NCI-H2227 treated with DMSO at 0.1 percent for 48 hours (cell line): ENCODE measurements at places on chromosomes 1 and 21.

- no peak for DNase-seq
These were observed 142.8 kb downstream of the ETS2 start for GRCh38 chr21:38948377-38949069.

DNA sequence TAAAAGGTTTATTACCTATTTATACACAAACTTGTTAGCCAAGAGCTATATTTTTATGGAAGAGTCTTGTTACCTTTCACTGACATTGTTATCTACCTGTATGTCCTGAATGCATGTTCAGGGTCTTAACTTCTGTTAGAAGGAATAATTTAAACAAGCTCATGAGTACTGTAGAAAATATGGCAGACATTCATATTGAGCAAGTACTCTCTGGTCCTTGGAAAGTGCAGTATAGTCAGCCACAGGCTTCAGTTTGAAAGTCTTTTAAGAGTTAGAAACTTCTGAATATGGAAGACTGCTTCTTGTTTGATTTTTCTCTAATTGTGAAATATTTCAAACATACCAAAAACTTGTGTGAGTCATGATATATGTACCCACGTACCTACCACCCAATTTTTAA is 16.6 kb downstream of the DIP2A start:
- no peak for DNase-seq

GRCh38 chr1:174258148-174258550 is 98.8 kb downstream of the RABGAP1L start:
- peak; percentile 30 for DNase-seq

DNA sequence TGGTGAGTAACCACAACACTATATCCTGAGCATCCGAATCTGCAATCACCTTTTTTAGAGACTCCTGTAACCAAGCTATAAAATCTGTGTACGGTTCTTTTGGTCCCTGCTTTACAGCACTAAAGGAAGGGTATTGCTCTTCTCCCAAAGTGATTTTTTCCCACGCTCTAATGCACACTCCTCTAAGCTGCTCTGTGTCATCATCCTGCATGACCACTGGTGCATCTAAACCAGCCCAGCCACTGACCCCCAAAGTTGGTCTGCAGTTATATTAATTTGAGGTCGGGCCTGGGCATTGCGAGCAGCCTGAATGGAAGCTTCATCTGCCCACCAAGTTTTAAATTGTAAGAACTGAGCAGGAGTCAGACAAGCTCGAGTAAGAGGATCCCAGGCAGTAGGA is 480.0 kb downstream of the PTPRU start:
- DNase-seq, result no peak

DNA sequence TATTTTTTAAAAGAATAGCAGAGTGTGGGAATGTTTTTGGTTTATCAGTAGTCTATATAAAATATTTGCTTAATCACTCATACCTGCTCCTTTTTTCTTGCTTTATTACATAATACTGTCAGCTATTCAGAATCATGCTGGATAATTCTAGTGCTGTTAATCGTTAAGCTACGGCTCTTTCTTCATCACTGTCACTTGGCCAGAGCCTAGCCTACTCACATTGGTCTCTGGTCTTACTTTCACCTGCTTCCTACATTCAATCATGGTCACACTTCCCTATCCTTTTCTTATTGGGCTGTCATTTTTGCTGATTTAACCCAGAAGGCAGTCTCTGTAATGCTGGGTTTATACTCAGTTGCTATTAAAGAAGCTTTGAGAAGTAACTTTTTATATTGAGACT is 2.5 kb downstream of the KLHL20 start:
- DNase-seq, result no peak

DNA sequence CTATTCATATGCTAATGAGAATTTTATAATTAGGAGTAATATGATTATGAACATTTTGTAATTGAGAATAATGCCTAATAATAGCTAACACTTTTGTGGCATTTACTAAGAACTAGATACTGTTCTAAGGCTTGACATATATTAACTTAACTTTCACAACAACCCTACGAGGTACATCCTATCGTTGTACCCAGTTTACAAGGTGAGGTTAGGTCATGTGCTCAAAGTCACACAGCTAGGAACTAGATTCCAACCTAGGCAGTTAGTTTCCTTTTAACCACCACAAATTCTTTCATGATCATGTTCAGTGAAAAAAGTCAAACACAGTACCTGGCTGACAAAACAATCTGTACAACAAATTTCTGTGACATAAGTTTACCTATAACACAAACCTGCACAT is 13.0 kb upstream of the ERRFI1 start:
- DNase-seq, result no peak

GRCh38 chr1:11314959-11315358 is 42.0 kb downstream of the UBIAD1 start:
- DNase-seq, result no peak

DNA sequence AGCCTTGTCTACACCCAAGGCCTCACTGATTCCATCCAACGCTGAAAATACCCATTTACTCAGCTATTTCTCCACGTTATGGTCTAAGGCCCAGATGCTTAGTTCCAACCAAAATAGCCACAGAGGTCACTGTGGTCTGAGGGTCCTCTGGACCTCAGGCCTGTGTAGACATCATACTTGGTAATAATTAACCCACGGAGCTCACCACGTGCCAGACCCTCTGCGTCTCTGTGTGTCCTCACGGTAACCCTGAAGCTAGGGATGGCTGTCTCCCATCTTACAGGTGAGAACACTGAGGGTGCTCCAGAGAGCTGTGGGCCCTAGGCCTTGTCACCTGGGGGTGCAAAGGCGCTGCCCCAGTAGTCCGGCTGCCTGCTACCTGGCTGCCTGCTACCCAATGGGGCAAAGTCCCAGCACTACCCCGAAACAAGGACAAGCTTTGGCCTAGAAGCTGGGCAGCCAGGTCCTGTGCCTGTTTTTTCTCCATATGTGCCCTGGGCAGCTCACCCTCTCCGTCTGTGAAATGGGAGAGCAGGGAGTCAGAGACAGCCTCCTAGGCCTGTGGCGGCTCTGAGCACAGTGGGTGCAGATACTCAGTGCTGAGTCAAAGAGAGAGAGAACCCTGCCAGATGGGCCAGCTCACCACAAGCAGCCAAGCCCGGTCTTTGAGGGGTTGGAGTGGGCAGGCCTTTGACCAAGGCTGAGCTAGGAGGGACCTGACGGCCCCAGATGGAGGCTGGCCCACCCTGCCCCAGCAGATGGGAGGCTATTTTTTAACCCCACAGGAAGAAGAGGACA is 17.0 kb upstream of the RUNX3 start:
- DNase-seq, result no peak

GRCh38 chr1:172826096-172826741 is 167.3 kb downstream of the FASLG start:
- no peak for DNase-seq

- no peak for DNase-seq
These were observed 1.3 kb upstream of the PDE4B start for GRCh38 chr1:65791396-65791795.

DNA sequence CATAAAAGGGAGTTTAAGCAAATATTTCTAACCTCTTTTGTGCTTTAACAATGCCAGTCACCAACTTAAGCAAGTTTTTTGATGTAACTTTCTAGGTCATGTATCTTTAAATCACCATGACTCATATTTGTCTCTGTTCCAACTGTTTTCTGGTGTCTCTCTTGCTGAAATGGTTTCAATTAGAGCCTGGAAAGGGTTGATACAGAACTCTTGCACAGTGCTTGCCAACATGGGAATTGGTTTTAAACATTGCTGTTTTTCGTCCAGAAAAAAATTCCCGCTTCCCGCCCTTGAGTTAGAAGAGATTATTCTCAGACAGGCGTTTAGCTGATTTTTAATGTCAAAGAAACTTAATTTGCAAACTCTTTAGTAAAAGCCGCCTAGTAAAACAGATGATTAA is 46.4 kb upstream of the SLC22A15 start:
- no peak for DNase-seq

GRCh38 chr1:240099748-240100147 is 8.1 kb downstream of the FMN2 start:
- DNase-seq, result no peak

DNA sequence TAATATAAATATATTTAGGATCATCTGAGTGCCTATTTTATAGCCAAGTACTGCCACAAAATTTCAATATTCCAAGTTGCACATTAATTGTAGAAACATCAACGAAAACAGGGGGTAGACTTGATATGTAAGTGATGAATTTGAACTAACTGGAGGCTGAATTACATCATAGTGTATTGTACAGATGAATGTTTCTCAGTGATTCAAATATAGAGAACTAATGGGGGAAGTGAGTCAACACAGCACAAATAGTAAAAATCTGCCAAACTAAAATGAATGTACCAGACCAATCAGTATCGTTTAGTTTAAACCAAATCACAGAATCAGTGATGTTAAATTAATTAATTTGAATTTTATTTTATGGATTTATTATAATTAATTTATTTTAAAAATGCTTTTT is 42.8 kb downstream of the RTCA start:
- DNase-seq, result no peak

- DNase-seq, result no peak
These were observed 45.3 kb downstream of the CASZ1 start for GRCh38 chr1:10751160-10751559.

DNA sequence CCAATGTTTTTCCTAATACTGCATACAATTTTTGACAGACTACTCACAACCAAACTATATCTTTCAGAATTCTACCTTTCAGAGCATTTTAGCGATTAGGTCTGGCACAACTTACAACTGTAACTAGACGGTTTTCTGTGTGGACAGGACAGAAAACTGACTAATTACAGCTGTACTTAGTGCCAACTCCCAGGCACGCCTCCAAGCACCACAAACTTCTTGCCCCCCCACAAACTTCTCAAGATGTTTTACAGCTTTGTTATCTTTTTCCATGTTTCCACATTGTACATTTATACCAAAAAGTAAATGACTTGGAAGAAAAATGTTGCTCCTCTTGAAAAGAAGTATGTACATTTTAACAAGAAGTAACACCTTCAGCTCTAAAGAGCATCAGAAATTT is 13.8 kb downstream of the LYST start:
- DNase-seq, result no peak

- DNase-seq, result no peak
These were observed 1.8 kb downstream of the LRRC3 start for GRCh38 chr21:44456915-44457736.

DNA sequence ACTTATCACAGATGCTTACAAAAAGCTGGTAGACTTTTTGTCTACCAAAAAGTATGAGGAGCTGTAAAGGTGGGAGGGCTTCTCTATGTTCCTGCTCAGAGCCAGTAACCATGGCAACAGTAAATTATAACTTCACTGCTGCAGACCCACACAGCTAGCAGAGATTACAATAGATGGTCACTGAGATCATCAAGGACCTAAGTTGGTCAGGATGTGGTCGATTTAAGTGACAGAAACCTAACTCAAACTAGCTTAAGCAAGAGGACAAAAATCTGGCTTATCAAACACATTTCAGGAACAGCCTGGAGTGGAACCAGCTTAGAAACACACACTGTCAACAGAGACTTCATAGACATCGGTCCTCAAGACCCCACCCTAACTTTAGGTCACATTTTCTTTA is 113.4 kb upstream of the ATP1A1 start:
- DNase-seq, result peak; percentile 14

- DNase-seq, result no peak
These were observed 2.6 kb downstream of the GJC2 start for GRCh38 chr1:228152097-228152917.

DNA sequence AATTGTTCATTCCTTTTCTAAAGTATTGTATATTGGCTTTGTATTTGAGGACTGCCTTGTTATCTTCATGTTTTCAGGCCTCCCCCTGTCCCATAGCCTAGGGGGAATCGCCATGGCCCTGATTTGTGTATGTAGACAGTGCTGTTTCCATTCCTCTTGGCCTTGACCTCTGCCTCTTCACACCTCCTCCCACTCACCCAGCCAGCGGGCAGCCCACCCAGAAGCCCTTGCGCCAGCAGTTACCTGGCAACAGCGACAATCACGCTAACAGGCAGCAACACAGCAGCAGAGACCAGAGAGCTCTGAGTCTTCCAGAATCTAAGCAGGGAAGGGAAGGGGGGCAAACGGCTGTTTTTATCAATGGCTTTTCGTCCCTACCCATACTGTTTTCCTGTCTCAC is 50.0 kb upstream of the NPL start:
- DNase-seq, result peak; percentile 72

DNA sequence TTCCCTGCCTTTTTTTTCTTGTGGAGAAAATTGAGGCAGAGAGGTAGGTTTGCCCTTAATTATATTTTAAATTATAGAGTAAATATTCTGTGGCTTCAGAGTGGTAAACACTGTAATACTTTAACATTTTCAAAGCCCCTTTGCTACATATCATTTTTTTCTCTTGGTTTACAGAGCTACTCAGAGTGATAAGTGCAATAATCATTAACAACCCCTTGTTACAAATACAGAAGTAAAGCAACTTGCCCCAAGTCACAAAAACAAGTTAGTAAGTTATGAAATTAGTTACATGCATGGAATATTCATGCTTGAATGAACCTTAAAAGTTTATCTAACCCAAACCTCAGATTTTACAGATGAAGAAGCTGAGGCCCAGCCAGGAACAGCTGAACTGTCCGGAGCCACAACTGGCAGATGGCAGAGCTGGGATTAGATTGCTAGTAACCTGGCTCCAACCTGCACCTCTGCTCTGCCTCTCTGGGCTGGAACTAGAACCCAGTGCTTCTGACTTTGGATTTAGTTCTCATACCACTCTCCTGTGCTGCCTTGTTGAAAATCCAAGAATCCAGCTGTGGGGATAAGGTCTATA is 48.7 kb downstream of the TNN start:
- DNase-seq, result no peak

DNA sequence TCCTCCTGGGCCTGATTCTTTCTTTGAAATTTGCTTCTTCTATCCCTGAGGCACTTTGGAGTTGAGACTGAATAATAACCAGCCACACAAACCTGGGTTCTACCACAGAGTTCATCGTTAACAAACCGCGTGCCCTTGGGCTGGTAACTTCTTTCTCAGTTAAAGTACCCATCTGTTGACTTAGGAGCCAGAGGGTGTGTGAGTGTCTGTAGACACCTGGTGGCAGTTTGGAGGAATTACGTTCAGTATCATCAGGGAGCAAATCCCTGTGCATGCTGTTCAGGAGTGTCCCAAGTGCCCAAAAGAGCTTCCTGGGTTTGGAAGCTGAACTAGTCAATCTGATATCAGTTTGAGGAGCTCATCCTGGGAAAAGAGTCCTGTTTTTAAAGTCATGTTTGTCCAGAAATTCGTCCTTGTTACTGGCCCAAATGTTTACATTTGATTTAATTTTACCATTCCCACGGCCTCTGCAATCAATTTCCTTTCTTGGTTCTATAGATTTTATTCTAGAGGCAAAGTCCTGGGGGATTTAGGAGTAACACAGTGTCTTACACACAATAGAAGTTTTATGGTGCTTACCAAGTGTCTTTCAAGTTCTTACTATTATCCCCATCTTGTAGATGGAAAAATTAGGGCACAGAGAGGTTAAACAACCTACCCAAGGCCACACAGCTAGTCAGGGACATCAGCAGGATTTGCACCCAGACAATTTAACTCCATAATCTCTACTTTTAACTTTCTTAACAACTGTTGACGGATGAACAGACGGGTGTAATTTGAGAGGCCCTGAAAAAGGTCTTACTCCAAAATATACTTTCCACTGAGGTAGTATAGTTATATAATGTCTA is 26.7 kb upstream of the RPTN start:
- DNase-seq, result peak; percentile 7
